Thymus (tissue), 14 donors: ENCODE measurements at places on chromosomes 2 and 18.

DNA sequence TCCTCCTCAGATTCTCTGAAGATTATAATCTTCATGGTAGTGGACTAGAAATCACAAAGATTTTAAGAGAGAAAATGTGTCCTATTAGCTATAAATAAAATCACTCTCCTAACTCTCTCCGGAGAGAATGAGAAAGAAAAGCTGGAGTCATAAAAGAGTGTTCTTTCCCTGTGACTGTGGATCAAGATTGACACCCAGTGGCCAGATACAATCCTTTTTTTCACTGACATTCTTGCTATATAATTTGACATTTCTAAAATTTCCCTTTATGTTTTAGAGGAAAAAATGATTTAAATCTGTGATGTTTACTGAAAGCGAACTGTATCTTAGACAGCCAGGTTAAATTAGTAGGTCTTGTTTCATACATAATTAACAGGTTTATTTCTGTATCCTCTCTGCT is 35.4 kb upstream of the LRP2 start:
- no peak for DNase-seq

- DNase-seq, result no peak
Measured at GRCh38 chr18:45554389-45554737, 60.9 kb upstream of the SLC14A2 start.

DNA sequence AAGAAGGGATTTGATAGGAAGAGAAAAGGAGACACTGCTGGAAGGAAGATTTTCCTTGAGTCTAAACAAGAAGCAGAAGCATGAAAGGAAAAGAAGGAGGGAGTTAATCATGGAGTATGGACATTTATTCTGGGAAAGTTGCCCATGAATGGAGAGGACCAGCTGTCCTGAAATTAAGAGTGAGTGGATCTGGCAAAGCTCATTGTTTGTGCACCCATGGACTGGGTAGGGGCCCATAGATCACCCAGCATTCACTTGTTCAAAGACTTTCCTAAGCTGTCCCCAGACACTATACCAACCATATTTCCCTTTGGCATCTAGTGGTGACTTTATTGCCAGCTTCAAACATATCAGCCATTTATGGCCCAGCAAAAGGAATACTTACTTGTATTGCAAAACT is 422.7 kb downstream of the FBXO15 start:
- no peak for DNase-seq

GRCh38 chr2:196653843-196654242 is 14.3 kb downstream of the CCDC150 start:
- no peak for DNase-seq

GRCh38 chr18:26335571-26336487 is 109.6 kb downstream of the TAF4B start:
- no peak for DNase-seq

DNA sequence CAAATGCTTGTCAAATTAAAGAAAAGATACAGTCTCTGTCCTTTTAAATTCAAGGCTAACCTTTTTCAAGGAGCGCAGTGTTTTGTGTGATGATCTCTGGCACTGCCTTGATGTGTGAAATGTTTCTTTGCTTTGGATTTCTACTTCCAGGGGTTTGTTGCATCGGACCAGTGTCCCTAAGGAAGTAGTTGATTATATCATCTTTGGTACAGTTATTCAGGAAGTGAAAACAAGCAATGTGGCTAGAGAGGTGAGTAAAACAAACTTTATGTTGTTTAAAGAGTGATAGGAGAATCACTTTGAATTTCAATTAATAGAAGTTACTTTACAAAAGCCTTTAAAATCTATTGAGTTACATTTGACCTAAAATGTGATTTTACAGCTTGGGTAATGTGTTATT is 28.8 kb downstream of the HADHB start:
- no peak for DNase-seq
